BE2C (cell line): ENCODE measurements at places on chromosomes 6 and 20.

DNA sequence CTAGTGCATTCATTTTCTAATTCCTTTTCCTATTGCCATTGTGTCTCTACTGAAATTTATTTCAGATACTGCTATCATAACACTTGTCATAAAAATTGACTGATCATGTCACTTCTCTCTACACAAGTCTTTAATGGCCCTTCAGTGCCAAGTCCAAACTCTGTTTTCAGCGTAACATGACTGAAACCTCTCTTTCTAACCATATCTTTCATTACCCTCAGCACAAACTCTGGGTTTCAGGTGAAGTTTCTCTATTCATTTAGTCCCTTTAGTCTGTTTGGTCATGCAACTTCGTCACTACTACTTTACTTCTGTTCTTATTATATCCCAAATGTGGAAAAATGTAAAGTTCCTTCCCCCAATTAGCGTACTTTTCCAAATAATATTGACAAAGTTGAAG, 234.9 kb downstream of the OGFRL1 start:
- DNase-seq = no peak

DNA sequence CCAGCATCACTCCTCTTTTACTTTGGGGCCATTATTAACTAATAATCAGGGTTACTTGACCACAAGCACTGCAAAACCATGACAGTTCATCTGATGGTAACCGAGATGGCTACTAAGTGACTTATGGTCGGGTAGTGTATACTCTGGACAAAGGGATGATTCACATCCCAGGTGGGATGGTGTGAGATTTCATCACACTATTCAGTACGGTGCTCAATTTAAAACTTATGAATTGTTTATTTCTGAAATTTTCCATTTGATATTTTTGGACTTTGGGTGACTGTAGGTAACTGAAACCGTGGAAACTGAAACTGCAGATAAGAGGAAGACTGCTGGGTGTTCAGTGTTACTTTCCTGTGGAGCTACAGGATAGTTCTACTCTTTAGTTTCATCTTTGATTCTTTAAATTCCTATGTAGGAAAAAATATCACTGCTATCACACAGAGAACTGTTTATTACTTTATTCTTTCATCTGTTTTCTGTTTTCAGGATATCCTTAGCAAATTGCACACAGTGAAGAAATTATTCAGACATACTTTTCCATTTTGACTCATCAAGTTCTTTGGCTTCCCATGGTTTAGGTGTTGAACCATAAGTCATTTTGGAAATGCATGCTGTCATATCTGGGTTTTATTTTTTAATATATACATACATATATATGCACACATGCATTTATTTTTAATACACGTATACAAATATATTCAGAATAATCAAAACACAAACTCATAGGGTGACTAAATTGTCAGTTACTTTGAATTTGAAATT, 59.1 kb upstream of the C20orf144 start:
- DNase-seq = no peak

GRCh38 chr6:68343901-68344300, 291.2 kb upstream of the ADGRB3 start:
- DNase-seq = peak; percentile 75

DNA sequence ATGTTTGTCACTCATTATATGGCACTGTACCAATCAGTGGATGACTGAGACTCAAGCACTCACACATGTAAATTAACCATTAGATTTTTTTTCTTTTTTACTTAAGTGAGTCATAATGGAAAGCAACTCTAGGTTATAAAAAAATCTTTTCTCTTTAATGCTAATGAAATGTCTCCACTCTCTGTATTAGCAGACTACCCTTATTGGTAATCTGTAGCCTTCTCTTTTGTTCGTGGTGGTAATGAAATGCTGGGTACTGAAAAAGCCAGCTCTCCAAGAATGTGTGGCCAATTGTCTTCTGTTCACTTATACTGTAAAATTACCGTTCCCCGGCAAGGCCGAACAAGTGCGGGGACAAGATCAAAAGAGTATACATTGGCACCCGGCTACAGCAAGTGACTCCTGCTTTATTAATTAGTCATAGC, 69.0 kb downstream of the AFG1L start:
- no peak for DNase-seq

GRCh38 chr6:14476793-14477531, 359.4 kb downstream of the CD83 start:
- DNase-seq = no peak

DNA sequence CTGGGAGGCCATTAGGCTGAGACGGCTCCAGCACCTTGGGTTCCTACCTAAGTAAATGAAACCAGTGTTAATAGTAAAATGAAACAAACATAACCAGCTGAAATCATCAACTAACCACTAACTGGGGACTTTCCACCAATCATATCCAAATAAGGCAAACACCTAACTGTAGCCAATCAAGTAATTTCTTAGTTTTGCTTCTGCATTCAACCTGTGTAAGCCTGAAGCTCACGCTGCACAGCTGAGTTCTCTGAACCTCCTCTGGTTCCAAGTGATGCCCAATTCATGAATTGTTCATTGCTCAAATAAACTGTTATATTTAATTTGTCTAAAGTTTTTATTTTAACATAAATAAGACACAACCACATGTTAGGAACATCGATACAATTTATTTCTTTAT, 22.5 kb downstream of the KLHL32 start:
- DNase-seq = no peak

GRCh38 chr6:142839686-142840040, 105.3 kb downstream of the HIVEP2 start:
- DNase-seq = no peak

GRCh38 chr20:58829531-58829941, 21.2 kb downstream of the GNAS-AS1 start:
- no peak for DNase-seq

DNA sequence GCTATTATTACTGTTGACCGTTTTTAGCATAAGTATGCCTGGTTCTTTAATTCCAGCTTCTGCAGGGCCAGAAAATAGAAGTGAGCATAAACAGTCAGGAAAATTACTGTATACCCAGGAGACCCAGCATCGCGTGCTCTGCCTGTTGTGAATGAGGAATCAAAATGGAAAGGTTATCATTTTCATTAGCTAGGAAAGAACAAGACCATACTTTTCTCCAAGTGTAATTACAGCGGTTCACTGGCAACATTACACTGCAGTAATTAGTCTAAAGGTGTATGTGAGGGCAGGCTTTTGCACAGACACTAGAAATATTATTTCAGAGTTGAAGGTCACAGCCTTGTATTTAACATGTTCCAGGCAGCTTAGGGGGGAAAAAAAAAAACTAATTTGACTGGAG, 403.8 kb upstream of the SOX4 start:
- DNase-seq = no peak

- no peak for DNase-seq
Observed at GRCh38 chr20:17481661-17482060, 49.5 kb downstream of the BFSP1 start.

DNA sequence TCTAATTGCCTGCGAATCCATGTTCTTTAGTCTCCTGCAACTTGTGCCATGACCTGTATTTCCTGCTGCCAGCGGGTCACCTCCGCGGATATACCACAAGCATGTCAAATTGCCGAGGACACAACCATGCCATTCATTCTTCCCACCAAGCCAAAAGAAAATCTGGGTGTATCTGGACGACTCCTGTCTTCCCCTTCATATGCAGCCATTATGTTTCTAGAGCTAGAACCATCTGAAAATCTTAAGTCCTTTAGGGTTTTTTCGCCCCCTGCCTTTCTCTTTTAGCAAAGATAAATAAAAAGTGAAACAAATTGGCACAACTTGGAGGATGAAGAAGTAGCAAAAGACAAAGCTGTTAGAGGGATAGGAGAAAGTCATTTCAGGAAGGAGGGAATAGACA, 242.6 kb downstream of the ARID1B start:
- no peak for DNase-seq

DNA sequence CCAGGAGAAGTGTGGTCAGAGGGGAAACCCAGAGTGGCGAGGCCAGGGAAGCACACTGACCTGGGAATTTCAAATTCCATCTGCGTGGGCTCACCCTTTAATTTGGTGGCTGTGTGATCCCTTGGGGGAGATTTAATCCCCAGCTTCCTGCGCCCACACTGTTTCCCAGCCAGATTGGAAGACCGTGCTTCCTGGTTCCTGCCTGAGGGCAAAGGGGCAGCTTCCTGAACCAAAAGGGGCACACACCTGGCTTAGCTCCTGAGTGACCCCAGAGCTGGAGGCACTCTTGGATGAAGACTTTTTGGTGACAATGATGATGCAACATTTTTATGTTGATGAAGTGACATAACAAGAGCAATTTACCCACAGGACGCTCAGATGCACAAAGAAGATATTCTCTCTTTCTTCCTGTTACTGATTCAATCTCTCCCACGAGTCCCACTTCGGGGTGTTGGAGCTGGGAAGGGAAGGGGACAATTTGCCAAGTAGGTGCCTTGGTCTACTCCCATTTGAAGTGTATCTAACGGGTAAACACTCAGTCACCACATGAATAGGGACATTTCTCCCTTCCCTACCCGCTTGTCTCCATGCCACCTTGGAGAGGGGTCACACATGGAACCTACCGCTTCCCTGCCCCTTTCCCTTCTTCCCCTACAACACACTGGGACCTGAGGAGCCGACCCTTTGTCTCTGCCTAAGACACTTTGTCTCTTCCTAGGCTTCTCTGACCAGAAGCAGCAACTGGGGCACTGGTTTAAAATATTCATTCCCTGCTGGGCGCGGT, 28.6 kb upstream of the CDKN1A start:
- DNase-seq = no peak
